ENCODE measurements at places on chromosomes 7 and 10.

DNA sequence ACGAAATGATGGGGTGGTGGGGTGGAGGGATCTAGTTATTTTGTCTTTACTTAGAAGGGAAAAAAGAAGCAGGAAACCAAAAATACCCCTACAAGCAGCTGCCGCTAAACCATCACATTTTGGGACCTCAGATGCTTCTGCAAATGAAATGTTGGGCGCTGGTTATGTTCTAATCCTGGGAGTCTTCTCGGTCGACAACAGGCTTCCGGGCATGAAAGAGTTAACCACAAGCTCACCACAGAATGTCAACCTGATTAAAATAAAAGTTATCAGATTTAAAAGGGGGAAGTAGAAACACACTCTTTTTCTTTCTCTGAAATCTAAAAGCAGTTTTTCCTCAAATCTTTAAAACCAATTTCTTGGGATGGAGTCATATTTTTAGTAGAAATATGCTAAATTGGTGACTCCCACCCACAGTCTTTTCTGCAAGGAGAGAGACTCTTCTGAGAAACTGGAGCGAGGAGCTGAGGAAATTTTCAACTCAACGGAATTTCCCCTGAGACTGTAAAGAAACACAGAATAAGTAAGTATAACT, 16.8 kb downstream of the IL2RA start:
- DNase-seq = peak; percentile 55

- no peak for DNase-seq
Measured at GRCh38 chr10:76559892-76560220, 1077.8 kb downstream of the KCNMA1 start.

GRCh38 chr10:72062382-72062781, 26.0 kb downstream of the SPOCK2 start:
- no peak for DNase-seq

DNA sequence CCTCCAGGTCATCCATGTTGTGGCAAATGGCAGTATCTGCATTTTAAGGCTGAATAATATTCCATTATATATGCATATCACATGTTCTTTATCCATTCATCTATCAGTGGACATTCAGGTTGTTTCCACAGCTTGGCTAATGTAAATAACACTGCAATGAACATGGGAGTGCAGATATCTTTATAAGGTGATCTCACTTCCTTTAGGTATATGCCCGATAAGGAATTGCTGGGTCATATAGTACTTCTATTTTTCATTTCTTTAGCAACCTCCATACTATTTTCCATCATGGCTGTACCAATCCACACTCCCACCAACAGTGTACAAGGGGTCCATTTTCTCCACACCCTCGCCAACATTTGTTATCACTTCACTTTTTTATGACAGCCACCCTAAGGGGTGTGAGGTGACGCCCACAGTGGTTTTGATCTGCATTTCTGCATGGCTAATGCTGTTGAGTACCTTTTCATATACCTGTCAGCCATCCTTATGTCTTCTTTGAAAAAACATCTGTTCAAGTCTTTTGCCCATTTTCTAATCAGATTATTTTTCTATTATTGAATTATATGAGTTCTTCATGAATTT, 18.9 kb downstream of the ABI1 start:
- DNase-seq = no peak

GRCh38 chr10:114393482-114393881, 10.8 kb downstream of the AFAP1L2 start:
- no peak for DNase-seq

DNA sequence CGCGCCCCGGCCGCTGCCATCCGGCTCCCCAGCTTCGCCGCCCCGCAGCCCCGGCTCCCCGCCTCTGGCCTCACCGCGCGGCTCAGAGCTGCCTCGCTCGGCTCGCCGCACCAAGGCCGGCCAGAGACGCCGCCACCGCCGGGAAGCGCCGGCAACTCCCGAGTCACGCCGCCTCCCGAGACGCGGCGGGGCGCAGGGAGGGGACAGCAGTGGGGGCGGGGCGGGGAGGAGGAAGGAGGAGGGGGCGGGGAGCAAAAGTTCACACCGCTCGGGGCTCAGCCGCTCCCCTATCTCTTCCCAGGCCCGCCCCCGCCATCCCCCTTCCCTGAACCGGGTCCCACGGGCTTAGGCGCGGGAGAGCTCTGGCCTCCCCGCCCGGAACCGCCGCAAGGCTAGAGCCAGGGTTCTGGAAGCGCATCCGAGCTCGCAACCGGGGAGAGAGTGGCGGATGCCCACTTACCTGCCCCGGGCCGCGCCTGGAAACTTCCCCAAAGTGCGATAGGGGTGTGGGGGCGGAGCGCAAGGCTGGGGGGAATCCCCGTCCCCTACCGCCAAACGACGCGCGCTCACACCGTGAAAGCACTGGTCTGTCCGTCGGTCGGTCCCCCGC, 1.0 kb downstream of the CHST15 start:
- peak; percentile 60 for DNase-seq

DNA sequence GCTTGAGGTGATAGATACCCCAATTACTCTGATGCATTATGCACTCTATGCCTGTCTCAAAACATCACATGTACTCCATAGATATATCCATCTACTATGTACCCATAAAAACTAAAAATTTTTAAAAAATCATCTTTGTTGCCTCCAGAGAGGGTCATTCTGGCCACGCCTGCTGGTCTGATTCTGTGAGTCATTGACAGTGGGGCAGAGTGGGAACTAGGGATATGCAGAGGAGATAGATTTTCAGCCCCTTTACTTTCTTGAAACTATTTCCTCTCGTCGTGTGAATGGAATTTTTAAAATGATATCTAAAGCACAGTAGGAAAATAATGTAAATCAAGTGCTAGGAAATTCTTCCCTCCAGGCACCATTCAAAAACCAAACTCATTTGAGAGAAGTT, 715.0 kb upstream of the NRP1 start:
- DNase-seq = no peak

DNA sequence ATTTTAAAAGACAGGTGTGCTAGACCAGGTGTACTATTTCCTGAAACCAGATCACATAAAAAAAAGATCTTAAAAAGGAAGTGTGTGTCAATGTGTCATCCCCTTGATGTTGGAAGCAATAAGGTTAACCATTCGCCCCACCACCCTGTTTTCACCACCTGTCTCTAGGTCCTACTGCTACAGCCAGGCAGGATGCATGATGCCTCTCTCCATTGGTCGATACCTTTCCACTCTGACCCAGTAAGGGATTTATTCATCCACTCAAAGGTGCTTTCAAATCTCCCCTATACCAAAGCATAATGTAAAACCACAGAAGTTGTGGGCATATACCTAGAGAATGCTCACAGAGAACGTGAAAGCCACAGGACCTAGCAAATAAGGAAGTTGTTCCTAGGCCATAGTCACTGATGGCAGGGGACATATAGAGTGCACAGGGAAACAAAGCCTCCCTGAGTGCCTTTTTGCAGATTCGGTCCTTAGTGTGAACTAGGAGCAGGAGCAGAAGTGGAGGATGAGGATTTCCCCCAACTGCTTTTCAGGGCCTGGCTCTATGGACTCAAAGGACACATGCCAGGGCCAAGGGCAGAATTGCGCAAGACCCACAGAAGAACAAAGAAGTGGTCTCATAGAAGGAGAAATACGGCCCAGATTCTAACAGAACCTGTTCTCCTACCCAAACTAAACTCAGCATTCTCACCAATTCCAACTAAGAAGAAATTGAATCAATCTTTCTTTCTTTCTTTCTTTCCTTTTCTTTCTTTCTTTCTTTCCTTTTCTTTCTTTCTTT, 631.5 kb upstream of the NRP1 start:
- no peak for DNase-seq

DNA sequence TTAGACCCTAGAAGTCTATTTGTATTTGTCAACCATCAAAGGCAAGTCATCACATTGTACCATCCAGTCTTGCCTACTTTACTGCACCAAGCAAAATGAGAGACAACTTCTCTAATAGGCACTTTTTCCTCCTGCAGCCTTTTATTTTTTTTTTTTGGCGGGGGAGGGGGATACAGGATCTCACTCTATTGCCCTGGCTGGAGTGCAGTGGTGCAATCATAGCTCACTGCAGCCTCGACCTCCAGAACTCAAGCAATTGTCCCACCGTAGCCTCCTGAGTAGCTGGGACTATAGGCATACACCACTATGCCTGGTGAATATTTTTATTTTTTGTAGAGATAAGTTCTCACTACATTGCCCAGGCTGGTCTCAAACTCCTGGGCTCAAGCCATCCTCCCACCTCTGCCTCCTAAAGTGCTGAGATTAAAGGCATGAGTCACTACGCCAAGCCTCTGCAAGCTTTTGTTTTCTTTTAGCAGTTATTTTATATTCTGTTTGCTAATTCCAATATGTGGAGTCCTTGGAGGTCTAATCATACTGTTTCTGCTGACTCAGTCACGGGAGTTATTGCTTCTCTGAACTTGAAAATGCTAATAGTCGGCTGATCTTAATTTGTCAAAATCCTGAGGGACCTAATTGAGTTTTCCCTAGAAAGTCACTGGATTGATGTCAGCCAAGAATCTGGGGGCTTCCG, 14.2 kb downstream of the KPNA7 start:
- no peak for DNase-seq

GRCh38 chr10:68666280-68666760, 54.7 kb upstream of the CCAR1 start:
- no peak for DNase-seq

DNA sequence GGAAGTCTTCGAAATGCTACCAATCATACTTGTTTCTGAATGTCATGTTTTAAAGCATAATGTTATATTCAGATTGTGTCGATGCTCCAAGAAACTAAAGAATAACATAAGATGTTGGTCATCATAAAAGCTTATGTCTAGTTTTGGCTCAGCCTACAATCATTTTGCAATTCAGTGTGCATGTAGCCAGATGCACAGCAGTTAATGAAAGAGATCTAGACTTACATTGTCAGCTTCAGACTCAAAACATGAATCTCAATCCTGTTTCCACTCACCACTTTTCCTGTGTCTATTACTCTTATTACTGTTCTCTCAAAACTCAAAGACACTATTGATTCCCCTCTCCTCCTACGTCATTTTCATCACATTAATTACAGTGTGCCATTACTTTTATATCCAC, 21.4 kb downstream of the TMEM196 start:
- DNase-seq = no peak

DNA sequence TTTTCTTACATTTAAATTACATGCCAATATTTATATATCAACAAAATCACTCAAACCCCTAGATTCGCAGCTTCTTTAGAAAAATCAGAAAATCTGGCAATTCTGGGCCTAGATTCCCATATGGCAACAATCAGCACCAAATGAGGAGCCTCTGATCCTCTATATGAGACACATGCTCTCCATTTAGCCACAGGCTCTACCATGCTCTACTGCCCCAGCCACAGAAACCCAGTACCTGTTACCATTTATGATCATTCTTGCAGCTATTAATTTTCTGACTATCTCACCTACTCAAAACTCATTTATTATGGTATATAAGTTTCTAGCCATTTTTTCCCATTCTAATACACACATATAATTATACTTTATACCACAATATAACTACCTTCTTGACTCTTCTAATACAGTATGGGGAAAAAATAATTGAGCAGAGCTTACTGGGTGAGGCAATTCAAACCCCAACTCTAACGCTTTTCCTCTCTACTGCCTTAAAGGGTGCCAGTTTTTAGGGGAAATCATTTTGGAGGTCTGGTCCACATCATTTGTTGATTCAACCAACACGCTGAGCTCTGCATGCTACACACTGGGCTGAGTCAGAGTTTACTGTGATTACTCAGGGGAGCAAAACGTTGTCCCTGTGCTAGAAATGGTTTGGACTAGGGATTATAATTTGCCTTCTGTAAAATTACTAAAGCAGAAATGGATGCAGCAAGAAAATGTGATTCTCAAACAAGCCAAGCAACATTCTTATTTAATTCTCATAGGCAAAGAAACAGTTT, 11.6 kb downstream of the PDLIM1 start:
- DNase-seq = no peak

Measured in stimulated activated naive CD8-positive, alpha-beta T cell treated with anti-CD3 and anti-CD28 coated beads, Interleukin-15, Interleukin-2, amounts not matched to agents 100 U/mL and 50 U/mL, for 24 hours (primary cell).